Urinary bladder (tissue), 4 donors: ENCODE measurements at places on chromosomes 1 and 21.

GRCh38 chr1:7869136-7869920, 16.5 kb upstream of the UTS2 start:
- DNase-seq: no peak

GRCh38 chr1:6953907-6954364, 168.7 kb downstream of the CAMTA1 start:
- no peak for DNase-seq

- no peak for DNase-seq
Measured at GRCh38 chr1:152035539-152036266, 1.1 kb downstream of the S100A11 start.

- no peak for DNase-seq
Measured at GRCh38 chr1:187313115-187313514, 484.4 kb downstream of the PLA2G4A start.

DNA sequence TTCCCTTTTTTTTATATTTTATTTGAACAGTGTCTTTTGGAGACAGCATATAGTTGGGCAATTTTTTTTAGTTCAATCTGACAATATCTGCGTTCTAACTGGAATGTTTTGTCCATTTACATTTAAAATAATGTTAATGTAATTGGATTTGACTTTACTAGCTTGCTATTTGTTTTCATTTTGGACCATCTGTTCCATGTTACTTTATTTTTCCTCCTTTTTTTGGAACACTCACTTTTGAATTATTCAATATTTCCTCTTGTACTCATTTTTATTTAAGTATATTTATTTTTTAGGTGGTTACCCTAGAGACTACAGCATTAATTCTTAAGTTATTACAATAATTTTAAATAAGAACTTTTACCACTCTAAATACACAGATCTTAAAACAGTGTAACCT, 62.8 kb upstream of the C1orf87 start:
- DNase-seq: no peak

DNA sequence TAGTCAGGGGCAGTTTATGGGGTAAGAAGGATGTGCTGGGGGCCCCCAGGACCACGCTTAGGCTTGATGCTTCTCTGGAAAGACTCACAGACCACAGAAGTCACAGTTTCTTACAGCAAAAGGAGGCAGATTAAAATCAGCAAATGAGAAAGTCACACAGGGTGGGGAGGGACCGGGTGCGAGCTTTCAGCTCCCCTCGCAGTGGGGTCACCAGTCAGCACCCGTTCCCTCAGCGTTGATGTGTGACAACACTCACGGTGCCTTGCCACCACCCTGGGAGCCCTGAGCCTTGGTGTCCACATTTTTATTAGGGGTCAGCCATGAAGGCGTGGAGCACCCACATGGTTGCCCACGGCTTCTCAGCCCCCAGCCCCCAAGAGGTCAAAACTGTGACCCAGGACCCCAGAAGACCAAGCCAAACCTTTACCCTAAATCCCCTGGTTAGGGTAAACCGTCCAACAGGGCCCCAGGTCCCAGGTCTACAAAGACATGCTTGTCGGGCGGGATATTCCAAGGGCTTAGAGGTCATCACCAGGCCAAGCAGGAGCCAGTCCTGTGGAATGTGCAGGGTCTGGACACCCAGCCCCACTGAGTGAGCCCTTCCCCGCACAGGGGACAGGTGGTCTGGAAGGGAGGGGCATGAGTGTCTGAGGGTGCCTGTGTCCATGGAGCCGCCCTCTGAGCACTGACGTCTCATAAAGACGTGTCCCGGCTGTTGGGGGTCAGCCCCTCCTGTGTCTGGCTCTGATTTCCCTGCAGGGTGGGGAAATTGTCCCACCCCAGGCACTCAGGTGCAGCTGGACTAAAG, 64.5 kb upstream of the ABCG1 start:
- no peak for DNase-seq

- no peak for DNase-seq
Measured at GRCh38 chr1:76725864-76726619, 141.2 kb upstream of the ST6GALNAC5 start.

GRCh38 chr1:18253093-18253492, 145.5 kb downstream of the IGSF21 start:
- DNase-seq: no peak

GRCh38 chr1:174965362-174966007, 34.3 kb upstream of the CACYBP start:
- no peak for DNase-seq

GRCh38 chr1:117060441-117061317, 553 bp downstream of the TTF2 start:
- no peak for DNase-seq

DNA sequence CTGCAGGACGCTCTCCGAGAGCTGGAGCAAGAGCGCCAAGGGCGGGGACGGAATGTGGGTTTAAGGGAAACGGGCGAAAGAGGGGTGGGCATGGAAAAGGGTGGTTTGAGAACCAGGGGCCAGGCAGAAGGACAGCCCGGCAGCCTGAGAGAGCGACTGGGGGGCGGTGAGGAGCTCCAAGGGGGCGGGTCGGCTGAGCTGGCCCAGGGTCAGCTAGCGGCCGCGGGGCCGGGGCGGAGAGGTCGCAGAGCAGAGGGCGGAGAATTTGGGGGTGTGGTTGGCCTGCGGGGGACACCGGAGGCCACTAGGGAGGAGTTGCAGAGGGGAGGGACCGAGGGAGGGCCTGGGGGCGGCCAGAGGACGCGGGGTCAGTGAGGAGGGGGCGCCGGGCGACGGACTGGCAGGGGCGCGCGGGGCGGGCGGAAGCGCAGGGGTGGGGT, 54.7 kb downstream of the NDUFS5 start:
- no peak for DNase-seq

DNA sequence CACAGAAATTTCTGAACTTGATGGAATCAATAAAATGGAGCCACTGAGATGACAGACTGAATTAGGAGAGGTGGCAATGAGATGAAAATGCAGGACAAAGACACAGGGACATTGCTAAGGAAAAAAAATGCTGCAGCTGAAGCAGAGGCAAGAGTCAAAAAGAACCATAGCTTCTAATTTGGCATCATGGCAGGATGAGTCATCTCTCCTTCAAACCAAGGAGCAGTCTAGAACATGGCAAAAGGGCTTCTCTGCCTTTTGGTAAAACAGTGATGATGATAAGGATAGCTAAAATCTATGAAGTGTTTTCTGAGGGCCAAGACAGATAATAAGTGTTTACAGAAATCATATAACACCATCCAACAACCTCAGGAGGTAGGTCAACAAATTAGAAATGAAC, 16.8 kb downstream of the SLC19A2 start:
- DNase-seq: no peak

DNA sequence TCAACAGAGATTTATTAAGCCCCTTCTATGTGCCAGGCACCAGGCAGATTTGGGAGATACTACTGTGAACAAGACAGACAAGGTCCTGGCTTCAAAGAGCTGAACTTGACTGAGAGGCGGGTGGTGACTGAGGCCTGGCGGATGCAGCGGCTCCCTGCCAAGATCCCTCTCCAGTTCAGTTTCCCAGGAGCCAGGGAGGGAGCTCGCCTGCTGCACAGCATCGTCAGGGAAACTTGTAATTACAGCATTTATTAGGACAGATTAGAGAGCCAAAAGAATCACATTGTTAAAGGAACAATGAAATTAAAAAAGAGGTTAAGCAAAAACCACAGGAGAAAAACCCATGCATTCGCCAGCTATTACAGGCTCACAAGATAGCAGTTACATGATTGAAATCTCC, 55.3 kb downstream of the ETS2 start:
- DNase-seq: no peak

DNA sequence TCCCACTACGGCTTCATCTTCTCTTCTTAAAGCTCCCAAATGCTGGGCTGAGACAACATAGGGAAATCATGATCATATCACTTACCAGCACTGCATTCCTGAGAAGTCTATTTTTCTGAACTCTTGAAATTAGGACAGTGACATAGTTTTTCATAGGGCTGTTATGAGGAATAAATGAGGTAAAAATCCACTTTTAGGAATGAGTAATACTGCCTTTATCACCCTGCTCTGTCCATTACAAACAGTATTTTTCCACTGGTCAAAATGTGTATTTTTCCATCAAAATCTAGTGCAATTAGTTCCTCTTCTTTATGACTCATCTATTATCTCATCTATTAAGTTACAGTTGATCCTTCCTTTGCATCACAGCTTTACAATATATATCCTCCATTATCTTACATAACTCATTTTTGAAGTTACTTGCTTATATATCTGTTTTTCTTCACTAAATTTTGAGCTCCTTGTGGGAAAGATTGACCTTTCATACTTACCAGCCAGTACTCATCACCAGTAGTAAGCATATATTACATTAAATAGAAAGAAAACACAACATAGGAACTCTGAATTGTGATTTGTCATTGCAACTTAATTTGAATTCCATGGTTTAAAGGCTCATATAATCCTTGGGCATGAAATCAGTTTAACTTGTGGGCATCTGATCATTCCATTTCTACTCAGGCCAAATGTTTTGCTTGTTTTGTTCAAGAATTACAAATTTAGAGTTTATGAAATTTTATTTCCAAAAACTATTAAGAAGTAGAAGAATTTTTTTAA, 37.1 kb downstream of the PRRX1 start:
- no peak for DNase-seq

DNA sequence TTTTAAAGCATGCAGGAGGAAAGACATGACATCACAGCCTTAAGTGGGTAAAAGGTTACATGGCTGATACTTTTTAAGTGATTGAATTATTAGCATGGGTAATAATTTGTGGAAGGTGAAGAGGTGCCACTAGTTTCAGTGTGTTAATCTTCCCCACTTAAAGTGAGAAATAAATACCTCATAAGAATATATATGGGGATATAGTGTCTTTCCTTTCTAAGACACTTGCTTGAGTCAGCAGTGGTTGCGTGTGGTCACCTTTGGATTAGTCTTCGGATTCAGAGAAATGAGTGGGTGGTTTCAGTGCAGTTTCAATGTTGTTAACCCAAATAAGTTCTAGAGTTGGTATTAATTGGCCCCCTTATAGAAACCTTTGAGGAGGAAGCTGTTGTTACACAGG, 94.1 kb downstream of the ADGRL2 start:
- no peak for DNase-seq

GRCh38 chr1:30778154-30778978, 20.8 kb upstream of the LAPTM5 start:
- no peak for DNase-seq

DNA sequence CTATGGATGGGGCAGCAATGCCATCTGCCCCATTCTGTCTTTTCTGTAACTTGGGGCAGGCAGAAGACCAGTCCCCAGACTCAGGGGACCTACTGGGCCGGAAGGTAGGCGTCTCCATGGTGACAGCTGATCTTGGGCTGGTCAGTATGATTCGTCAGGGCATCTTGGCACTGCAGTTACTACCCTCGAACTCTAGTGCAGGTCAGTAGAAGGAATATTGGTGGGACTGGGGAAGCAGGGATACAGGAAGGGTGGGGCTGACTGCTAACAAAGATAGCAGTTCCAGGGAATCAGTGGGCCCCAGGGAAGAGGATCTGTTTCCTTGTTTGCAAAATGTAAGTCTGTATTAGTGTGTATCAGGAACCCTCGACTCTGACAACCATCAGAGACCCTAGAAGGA, 26.2 kb downstream of the SZT2 start:
- DNase-seq: no peak

GRCh38 chr1:2526824-2527555, 594 bp upstream of the PANK4 start:
- no peak for DNase-seq

- DNase-seq: no peak
Measured at GRCh38 chr1:58325866-58326265, 220.7 kb downstream of the OMA1 start.

- DNase-seq: no peak
Measured at GRCh38 chr21:32544697-32545096, 40.6 kb downstream of the TCP10L start.

DNA sequence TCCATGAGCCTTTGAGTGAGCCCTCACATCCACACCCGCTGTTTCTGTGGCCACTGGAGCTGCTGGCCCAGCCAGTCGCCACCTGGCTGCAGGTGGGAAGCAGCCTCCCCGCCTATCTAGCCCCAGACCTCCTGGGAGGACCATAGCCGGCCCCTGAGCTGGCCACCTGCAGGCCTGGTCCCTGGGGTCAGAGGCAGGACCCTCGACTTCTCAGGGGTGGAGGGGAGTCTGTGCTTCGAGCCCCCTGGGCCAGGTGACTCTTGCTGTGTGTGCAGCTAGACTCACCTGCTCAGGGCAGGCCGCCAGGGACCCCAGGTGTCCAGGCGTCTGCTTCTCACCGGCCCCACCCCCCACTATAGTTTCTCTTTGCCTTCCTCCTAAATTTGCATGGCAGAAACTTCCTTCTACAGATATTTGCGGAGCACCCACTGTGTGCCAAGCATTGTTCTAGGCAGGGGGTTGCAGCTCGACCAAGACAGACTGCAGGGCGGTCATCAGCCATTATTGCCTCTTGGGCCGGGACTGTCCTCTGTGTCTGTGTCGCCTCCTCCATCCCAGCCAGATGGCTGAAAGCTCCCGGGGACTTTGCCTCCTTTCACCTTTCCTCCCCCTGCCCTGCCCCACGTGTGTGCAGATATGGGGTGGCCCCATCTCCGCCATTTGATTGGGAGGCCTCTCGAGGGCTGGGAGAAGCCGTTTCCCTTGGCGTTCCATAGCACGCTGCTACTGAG, 27.3 kb downstream of the SPSB1 start:
- no peak for DNase-seq

- no peak for DNase-seq
Measured at GRCh38 chr1:56291374-56291919, 287.9 kb downstream of the PLPP3 start.

DNA sequence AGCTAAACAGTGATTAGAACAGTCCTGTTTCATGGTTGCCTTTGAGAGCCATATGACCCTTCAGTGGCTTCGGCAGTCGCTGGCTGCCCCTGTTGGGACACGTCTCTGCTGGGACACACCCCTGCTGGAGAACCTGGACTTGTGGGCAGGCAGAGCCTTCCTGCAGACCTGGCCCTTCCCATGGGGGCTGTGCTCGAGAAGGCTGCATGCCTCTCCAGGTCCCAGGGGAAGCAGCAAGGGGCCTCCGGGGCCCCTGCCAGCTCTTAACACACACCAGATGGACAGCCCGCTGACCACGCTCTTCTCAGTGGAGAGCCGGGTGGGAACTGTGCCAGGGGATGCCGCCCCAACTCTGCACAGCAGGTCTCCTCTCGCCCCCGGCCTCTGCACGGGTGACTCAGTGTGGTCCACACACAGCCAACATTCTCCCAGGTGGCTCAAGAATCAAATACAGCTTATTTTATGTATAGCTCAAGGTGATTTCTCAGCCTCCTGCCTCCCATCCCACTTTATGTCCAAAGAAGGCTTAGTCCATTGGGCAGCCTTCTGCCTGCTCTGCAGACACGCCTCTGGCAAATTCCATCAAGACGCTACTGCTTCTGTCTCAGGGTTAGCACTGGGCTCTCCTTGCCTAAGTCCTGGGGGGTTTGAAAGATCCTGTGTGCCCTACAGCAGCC, 450.8 kb downstream of the KIF26B start:
- DNase-seq: no peak

GRCh38 chr1:241330619-241331327, 26.2 kb downstream of the RGS7 start:
- DNase-seq: no peak

GRCh38 chr1:80656014-80656636, 1144.6 kb upstream of the ADGRL2 start:
- DNase-seq: no peak

DNA sequence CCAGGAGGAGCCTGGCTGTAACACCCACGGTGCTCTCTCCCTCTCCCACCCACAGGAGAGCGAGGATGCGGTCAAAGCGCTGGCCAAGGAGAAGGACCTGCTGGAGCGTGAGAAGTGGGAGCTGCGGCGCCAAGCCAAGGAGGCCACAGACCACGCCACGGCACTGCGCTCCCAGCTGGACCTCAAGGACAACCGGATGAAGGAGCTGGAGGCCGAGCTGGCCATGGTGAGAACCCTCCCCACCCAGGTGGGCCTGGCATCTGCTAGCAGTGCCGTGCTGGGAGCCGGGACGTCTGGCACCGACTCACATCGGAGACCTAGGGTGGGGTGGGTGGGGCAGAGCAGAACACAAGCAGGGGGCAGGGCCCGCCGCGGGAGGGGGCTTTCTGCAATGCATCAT, 109.6 kb upstream of the TMEM51 start:
- DNase-seq: no peak
